NCI-H526 treated with DMSO at 0.1 percent for 48 hours (cell line): ENCODE measurements at places on chromosomes 3 and 15.

- no peak for DNase-seq
These were observed 96.7 kb upstream of the PLXNA1 start for GRCh38 chr3:126886217-126886616.

DNA sequence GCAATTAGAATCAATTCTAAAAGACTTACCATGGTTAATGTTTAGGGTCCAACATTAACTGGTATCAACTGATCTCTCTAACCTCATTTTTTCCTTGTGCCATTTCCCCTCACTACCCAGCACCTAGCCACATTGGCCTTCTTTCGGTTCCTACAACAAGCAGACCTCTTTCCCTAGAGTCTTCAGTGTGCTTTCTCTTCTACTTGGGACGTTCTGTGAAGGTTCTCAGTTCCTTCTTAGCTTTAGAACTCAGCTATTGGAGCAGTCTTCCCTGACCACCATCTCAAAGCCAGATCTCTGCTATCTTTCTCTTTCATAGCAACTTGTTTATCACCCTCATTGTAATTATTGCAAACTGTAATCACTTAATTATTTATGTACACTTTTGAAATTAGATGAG lies 31.5 kb upstream of the MINDY4B start:
- DNase-seq: no peak

DNA sequence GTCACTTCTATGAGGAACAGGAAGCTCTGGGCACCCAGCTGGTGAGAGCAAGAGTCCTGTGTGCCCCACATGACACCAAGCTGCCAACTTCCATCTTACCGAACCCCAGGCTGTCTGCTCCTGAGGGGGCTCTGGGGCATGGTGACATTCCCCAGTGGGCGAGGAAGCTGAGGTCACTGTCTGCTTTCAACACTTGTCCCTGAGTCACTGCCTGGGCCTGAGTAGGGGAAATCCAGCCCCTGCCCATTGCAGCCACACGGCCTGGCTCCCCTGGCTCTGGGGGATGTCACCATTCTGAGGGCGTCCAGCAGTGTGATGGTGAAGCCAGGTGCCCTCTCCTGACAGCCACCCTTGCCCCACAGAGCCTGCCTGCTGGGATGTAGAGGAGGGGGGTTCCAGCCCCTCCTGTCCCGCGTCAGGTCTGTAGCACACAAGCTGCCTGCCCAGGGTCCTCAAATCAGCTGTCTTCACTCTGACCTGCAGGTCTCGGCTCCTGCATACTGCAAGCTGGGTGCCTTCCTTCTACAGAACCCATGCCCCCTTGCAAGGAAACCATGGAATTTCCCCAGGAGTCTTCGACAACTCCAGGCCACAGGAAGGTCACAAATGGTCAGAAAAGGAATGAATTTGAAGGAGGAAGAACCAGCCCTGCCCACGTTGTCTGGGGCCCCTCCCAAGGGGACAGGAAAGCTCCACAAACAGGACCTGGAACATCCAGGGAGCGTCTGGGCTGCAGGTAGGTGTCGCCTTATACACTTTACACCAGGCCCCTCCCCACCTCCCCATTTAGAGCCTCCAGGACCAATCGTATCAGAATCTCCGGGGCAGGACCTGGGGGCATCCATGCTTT lies 69.9 kb upstream of the GATM start:
- no peak for DNase-seq

DNA sequence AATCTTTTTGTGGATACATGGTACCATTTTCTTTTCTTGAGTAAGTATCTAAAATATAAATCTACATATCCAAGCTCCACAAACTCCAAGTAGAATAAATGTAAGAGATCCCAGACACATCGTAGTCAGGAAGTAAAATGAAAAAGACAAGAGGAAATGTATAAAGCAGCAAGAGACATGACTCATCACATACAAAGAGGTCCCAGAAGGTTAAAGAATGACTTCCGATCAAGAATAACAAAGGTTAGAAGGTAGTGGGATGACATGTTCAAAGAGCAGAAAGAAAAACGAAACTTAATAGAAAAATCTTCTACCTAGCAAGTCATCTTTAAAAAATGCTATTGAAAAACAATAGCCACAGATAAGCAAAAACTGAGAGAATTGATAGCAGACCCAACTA lies 705.8 kb downstream of the NR2F2 start:
- DNase-seq: no peak

DNA sequence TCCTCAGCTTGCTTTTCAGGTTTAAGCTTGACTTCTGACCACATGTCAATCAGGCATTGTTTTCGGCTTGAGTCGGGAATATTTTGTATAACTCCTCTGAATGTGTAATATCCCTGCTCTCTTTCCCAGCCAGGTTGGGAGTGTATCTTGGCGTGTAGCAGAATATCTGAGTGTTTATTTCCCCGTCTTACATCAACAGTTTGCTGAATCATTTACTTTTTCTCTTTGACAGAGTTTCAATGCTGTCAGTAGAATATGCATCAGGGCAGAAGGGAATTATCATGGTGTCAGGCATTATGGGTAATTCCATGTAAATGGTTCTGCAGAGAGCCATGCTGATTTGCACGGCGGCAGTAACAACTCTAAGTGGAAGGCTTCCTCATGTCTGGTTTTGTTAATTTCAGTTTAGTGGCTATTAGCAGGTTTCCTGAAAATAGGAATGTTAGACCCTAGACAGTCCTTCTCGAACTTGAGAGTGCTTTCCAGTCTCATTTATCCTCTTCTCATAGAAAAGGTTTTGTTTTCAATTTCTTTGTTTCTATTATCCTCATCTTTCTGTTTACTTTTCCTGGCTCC lies 566.3 kb downstream of the AGBL1 start:
- no peak for DNase-seq
